SK-N-SH treated with all-trans-retinoic acid at 6 μM for 48 hours (cell line): ENCODE measurements at places on chromosomes 4 and X.

DNA sequence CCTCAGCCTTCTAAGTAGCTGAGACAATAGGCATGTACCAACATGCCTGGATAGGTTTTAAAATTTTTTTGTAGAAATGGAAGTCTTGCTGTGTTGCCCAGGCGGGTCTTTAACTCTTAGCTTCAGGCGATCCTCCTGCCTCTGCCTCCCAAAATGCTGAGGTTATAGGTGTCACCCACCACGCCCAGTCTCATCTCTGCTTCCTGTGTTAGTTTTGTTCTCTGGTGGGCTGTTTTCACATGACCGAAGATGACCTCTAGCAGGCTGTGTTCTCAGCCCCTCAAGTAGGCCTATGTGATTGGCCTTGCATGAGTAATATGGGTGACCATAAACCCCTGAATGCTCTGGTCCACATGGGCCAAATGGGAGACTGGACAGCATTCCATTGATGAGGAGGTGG is 56.8 kb upstream of the MSANTD1 start:
- no peak for ATAC-seq

- ATAC-seq: peak; percentile 7
Measured at GRCh38 chr4:78938474-78938867, 767 bp downstream of the PAQR3 start.

- ATAC-seq: no peak
Measured at GRCh38 chrX:112868586-112868985, 28.0 kb upstream of the AMOT start.

DNA sequence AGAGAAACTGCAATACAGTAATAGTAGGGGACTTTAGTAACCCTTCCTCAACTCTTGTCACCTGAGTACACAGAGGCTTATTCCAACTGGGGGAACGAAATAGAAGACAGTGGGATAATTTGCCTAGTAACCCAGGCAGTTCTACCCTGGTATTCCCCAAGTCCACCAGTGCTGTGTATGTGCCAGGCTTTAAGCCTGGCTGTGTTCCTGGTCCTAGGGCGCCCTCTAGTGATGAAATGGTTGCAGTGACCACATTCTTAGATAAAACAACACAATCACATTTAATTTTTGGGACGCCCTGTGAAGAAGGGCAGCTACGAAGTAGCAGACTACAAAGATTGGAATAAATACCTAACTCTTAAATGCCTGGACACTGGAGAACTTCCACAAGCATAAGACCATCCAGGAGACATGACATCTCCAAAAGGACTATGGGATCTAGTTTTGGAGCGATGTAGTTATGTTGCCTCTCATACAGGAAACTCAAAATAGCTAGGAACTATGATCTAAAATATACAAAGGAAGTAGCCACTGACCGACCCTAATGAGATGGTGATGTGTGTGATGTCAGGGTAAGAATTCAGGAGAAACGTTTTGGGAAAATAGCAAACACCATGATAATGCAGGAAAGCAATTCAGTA is 288.5 kb upstream of the ZCCHC13 start:
- ATAC-seq: peak; percentile 97
